Muscle of back (tissue), 13 donors: ENCODE measurements at places on chromosomes 13 and 19.

GRCh38 chr19:31424861-31425620 is 75.8 kb upstream of the TSHZ3 start:
- no peak for DNase-seq

- no peak for DNase-seq
These were observed 191.6 kb downstream of the NUFIP1 start for GRCh38 chr13:44797685-44798084.

- DNase-seq: no peak
These were observed 291.3 kb downstream of the MTUS2 start for GRCh38 chr13:29111446-29111845.

DNA sequence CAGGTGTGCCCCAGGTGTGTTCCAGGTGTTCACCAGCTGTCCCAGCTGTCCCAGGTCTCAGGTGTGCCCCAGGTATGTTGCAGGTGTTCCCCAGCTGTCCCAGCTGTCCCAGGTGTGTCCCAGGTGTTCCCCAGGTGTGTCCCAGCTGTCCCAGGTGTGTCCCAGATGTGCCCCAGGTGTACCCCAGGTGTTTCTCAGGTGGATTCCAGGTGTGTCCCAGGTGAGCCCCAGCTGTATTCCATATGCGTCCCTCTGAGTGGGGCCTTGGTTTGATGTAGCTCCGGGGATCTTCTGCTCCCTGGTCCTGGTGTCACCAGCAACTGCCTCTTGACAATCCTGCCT is 719 bp upstream of the GRK1 start:
- DNase-seq: no peak

DNA sequence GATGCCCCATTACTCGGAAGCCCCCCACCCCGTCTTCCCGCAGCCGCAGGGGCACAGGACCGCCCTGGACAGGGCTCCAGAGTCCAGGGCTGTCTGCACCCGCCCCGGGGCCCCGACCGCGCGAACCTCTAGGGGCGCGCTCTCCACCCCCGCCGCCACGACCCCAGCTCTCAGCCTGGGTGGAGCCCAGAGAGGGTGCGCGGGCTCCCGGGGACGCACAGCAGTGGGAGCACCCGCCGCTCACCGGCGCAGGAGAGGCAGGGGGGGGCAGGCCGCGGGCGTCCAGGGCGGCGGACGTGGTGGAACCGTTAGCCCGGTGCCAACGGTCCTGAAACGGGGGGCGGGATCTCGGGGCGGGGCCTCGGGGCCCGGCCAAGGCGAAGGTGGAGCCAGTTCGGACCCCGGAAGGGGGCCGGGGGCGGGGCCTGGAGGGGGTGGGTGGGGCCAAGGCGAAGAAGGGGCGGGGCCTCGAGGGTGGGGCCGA is at the start of gene ATP8B3:
Gene ATP8B3 (minus strand): TSS at position 335 of the 484 bp plus-strand sequence. CDS start 540 bp downstream, outside the sequence.
- peak; percentile 25 for DNase-seq

DNA sequence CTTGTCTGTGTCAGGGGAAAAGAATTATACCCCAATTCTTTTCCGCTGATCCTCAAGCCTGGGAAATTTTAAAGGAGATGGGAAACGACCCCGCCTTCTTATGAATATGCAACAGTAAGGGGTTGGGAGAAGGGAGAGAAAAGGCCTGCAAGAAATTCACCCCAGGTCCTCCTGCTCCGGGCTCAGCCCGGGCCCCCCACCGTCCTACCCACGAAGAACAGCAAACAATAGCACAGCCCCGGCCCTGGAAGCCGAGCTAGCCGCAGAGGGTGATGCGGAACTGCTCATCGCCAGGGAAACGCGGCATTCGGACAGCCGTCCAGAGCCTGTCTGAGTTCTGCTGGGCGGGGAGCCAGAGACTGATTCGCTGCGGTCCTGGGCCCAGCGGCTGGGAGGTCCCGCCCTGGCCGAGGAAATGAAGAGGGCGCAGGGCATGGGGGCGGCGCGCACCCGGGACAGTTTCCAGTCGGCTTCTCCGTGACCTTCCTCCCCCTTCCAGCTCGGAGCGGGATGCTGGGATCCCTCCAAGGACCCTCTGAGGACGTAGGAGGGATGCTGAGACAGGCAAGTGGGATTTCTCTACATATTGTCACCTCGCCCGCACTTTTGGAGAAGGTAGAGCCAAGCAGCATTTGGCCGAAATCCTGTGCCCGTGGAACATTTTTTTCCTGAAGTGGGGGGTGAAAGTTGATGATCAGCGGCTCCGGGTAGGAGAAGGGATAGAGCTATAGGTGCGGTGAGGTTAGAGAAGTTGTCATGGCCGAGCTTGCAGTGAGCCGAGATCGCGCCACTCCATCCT is 82.3 kb upstream of the C1QTNF9B start:
- peak; percentile 68 for DNase-seq

- DNase-seq: peak; percentile 97
These were observed at the start of gene GATAD2A for GRCh38 chr19:19404879-19405860. Gene GATAD2A, plus strand, starts transcription at chr19:19405675. Its CDS starts 59,671 bp downstream, at chr19:19465346.

DNA sequence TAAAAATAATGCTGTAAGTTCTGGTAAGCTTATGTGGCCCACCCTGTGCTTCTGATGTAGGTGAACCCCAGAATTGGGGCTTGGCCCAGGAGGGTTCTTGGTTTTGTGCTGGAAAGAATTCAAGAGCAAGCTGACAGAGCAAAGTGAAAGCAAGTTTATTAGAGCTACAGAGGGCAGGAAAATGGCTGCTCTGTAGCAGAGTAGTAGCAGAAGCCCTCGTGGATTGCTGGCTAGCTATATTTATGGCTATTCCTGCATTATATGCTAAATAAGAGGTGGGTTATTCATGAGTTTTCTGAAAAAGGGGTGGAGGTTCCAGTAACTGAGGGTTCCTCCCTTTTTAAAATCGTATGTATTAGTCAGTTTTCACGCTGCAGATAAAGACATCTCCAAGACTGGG is 20.6 kb upstream of the ZNF599 start:
- DNase-seq: no peak
